D721Med (cell line): ENCODE measurements at places on chromosomes 5 and 9.

- no peak for DNase-seq
Observed at GRCh38 chr9:121947775-121948174, 145.3 kb downstream of the TTLL11 start.

- no peak for DNase-seq
Observed at GRCh38 chr9:84966876-84967830, 297.6 kb downstream of the NTRK2 start.

GRCh38 chr5:9712506-9712905, 82.4 kb upstream of the TAS2R1 start:
- DNase-seq: no peak

GRCh38 chr5:111386832-111387162, 125.5 kb downstream of the STARD4 start:
- DNase-seq: no peak

DNA sequence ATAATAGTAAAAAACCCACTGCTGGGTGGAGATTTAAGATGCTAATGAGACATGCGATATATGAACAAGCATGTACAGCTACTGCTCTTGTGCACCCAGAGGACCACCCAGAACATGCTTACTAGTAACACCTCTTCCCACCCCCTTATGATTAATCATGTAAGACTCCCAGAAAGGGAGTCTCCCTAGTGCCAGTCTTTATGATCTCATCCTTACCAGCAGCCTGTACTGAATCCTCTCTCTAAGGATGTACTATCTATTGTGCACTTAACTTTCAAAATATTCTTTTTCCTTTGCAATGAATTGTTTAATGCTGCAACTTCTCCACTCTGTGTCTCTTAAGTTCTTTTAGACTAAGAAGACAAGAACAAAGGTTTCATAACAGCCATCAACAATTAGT, 9.1 kb upstream of the MAT2B start:
- no peak for DNase-seq

DNA sequence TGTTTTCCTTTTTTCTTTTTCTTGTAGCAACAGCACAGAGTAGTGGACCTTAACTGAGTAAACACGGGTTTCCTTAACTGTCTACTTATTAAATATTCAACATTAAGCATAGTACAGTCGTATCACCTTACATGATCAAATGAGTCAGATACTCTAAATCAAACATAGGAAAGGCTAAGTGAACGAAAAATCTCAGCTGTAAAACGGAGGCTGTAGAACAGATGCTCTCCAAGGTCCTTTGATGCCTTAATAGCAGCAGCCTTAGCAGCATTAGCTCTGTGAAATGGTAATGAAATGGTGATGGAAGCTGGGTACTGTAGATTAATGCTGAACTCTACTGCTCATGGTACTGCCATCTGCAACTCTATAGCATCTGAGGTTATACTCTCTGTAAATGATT, 1433.3 kb upstream of the C9orf72 start:
- DNase-seq: no peak

DNA sequence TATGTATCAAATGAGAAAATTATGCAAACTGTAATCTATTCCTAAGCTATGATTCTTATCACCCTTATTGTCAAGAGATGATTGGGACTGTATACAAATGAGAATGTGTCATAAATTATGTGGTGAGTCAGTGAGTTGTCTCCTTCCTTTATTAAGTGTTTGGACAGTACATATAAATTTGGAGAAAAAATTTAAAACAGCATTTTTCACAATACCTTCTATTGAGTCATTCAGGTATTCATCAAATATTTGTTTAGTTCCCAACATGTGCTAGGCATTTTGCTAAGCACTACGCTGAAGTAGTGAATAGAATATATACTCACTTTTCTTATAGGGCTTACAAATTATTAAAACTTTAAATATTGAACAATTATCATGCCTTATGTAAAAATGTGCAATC, 36.3 kb upstream of the PTPRD start:
- DNase-seq: no peak

GRCh38 chr5:156043351-156043750, 283.6 kb upstream of the SGCD start:
- no peak for DNase-seq

DNA sequence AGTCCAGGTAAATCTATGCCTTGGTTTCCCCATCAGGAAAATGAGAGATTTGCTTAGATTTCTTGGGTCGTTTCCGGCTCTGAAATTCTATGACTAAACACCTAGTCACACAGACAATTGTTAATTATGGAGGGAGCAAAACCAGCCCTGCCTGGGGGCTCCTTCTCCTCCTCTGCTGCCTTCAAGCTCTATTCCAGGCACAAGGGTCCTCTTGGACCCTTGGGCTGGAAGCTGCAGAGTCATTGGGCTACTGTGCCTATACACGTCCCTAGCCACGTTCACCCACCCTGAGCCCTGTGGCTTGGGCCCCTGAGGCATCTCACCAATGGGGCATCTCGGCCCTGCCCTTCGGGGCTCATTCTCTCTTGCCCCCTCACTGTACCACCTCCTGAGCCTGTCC, 73.8 kb upstream of the TBC1D2 start:
- DNase-seq: no peak

DNA sequence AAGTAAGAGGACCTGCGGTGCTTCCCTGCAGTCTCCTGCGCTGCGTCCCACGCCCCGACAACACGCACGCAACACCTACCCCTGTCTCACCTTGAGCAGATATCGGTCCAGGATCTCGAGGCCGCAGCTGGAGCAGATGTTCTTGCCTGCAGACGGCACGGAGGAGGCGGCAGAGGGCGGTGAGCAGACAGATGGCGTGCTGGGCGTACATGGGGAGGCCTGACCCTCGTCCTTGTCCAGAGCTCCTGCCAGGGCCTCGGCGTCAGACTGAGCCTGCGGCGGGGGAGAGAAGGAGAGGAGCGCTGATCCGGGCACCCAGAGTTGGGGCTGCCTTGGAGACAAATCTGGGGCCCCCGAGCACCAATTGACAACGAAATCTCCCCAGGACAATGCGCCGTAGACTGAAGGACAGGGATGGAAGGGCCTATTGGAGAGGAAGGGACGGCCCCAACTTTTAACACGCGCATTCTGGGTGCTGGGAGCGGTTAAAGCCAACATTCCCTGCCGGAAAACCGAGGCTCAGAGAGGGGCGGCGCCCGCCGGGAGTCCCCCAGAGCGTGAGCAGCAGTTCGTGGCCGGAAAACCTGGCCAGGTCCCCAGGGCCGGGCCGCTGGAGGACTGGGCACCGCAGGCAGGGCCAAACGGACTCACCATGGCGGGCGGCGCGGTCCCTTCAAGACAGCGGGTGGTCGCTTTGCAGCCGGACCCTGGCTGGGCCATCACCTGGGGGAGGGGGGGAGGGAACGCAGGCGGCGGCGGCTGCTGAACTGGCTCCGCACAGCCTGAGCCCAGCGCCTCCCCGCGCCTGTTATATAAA, 1.8 kb downstream of the LHX6 start:
- DNase-seq: no peak

DNA sequence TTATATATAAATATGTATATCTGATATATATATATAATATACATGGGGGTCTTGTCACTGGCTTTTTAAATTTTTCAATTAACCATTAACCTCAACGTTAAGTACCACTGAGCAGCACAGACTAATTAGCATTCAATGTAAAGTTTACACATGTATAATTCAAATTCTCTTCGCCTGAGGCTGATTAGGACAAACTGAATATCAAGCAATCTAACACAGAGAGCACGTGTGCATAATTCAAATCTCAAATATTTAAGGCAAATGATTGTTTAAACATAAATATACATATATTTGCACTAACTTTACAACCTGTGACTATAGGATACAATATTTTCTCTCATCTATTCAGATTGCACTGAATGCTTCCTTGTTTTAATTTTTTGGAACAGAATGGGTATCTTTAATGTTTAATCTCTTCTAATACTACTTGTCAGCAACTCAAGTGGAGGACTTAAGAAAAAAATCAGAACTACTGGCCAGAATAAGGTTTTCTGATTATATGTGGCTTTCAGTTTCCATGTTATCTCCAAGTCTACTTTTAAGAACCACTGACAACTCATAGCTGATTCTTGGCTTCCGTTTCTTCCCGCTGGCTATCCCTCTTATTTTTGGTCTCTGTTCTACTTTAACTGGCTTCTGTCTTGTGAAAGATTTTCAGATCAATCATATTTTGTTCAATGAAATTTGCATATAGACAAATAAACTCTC, 204.8 kb downstream of the MLLT3 start:
- no peak for DNase-seq

- no peak for DNase-seq
Observed at GRCh38 chr9:112754578-112754977, 4.0 kb downstream of the SNX30 start.

- no peak for DNase-seq
Observed at GRCh38 chr5:151570058-151570457, 21.1 kb downstream of the FAT2 start.

DNA sequence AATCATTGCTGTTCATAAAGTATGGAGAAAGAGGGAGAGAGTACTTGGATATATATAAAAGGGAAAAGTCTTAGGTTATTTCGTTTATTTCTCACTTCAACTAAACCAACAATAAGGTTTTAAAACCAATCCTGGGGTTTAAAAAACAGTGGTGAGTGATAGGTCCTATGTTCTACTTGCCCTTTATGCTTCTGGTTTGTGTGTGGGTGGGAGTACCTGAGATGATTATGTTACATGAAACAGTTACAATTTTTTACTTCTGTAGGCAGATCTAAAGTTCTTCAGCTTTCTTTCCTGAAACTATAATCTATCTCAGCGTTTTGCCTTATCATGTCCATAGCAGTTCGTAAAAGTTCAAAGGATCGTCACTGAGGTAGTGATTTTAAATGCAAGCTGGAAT, 49.2 kb downstream of the STX17 start:
- no peak for DNase-seq

DNA sequence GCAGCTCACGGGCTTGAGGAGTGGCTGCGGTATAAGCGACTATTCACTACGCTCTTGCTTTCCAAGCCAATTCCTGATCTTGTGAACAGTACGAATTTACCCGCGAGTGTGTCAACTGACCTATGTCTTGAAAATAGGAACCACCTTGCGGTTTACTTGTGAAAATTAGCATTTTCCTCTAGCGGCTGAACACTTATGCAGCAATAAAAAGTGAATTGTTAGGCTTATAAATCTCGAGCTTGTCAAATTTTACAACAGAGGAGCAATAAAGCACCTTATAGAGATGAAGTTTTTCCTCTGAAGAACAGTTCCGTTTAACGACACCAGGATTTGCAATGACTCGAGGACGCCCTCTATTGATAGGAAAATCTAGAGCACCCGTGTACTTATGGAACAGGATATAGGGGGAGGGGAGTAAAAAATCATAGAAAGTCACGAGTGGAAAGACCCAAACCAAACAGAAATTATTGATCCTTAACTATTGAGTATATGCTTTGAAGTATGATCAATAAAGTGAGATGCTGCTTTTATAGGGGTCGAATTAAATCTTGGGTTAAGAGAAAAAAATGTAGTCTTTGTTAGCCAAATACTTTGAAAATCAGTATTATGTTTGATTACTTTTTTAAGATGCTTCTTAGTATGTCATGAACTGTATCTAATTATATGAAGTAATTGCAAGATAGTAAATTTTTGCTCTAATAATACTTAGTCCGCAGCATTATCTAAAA, 1.9 kb upstream of the RGMB start:
- DNase-seq: no peak

GRCh38 chr9:21322911-21323461, 12.2 kb downstream of the KLHL9 start:
- DNase-seq: no peak

- peak; percentile 80 for DNase-seq
Observed at GRCh38 chr5:137498736-137499505, at the start of gene SPOCK1. Gene SPOCK1, minus strand, starts transcription at chr5:137499326.

DNA sequence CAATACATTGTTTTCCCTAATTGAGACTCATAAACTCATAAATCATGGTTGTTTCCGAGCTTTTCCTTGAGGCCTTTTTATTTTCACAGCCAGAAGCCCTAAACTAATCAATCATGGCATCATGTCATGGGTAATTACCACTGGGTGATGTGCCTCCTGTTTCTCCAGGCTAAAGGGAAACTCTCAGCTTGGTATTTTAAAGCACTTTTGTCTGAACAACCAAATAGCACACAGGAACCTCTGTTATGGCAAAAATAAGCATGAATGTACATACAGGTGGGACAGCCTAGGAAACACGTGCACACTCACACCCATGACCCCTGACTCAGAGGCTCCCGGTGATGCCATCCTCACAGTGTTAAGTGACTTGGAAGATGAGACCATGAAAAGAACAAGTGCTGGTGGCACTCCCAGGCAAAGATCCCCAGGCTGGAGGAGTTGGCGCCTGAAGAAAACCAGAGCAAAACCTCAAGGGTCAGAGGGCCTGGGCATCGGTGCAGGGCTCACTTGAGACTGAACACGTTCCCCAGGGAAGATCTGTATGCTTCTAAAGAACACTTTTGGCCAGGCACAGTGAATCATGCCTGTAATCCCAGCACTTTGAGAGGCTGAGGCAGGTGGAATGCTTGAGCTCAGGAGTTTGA, 154.3 kb downstream of the ROR2 start:
- no peak for DNase-seq
